ENCODE measurements at places on chromosomes 16 and 17. TPM values are rescaled to one million over a fixed set of nuclear protein-coding genes. Genes with fewer than 3 reads are reported as not detected.

The KRTAP3-2 gene
- not detected for total RNA-seq

DNA sequence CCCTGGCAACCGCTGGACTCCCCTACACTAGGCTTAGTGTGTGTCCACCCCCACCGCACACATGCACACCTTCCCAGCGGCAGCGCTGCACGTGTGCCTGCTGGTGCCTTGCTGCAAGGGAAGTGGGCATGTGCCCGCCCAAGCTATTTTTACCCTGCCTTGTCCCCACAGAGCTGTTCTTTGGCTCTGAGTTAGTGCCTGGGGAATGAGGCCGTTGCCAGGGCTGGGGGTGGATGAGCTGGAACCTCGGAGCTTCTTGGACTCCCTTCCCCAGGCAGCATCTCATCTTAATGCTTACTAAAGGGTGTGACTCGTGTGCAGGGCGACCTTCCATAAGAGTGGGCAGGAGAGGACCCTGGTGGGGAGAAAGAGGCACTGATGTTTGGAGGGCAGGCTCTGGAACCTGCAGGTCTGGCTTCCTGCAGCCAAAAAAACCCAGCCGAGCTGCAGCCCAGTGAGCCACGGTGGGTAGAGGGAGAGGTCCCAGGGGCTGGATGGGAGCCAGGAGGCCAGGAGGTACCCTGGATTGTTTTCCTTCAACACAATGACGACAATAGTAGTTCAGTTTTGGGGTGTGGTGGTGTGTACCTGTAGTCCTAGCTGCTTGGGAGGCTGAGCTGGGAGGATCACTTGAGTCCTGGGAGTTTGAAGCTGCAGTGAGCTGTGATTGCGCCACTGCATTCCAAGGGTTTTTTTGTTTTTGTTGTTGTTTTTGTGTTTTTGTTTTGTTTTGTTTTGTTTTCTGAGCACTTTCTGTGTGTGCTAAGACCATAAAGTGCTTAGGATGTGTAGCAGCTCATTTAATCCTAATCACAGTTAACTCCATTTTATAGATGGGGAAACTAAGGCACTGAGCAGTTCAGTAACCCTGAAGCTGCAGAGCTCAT, 119.1 kb downstream of the RAB11FIP4 start:
- no peak for DNase-seq

DNA sequence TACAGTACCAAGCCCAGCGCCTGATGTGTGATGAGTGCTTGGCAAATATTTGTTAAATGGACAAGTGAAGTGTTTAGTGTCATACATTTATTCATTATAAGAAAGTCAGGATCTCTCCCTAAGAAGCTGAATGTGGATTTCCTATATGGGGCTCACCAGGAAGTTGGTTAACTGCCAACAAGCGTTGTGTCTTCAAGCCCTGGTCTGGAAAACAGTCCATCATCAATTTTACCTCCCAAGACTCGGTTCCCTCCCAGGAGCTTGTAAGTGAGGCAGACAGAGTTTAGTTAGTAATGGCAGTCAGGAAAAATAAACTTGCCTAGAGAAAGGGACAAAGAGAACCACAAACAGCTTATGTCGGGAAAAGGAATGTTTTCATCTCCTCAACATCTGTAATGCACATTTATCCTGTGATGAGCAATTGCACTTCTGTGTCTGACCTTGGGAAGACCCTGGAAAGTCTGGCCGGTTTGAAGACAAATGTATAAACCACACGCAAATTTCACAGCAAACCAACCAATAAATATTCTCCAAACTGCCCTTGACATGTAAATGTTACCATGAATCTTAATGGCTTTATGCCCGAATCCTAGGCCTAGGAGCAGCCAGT, 28.3 kb downstream of the C16orf95 start:
- DNase-seq, result no peak

DNA sequence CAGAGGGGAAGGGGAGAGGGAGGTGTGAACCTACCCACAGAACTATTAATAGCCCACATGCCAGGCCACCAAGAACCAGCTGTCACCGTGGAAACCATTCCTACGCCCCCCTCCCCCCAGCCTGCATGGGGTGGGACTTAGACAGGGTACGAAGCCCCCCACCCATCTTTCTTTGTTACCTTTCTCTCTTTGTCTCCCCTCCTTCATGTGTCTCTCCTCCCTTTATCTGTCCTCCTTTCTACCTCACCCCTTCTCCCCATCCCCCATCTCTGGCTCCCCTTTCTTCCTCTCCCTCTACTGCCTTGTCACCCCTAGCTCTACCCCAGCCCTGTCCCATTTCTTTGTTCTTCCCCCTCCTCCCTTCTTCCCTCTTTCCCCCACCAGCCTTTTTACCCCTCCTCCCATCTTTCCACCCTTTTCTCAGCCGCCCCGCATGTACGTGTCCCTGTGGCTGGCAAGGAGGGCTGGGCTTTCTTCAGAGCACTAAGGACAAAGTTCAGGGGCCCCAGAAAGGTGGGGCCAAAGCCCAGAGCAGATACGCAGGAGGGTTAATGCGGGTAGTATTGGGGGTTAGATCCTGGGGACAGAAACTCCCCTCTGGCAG, 8.0 kb downstream of the THRA start:
- no peak for DNase-seq

The TPSAB1 gene
- 15.6 TPM for total RNA-seq

DNA sequence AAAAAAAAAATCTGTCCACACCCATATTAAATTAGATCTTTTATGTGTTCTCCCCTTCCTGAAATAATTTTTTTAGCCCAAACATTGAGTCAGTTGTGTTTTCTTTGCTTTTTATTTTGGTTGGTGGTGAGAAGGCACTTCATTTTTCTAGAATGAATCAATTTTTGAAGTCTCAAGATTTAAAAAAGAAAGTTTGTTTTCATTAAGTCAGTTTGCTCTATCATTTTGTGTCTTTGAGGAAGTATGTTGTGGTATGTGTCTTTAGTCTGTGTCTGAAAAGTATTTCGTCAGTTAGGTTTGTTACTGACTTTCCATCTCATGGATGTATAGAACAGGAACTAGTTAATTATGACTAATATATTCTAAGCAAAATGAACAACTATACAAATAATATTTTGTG, 3.8 kb downstream of the IGF2BP1 start:
- no peak for DNase-seq

GRCh38 chr16:59878479-59878878, 1144.4 kb upstream of the GOT2 start:
- no peak for DNase-seq

The ERN1 gene
- total RNA-seq, result 11.2 TPM

GRCh38 chr17:1773696-1774181, 11.9 kb downstream of the SERPINF1 start:
- no peak for DNase-seq

- no peak for DNase-seq
Observed at GRCh38 chr16:11121914-11122692, 133.9 kb downstream of the SOCS1 start.

GRCh38 chr17:80759377-80759673, 214.7 kb downstream of the RPTOR start:
- DNase-seq, result no peak

- no peak for DNase-seq
Observed at GRCh38 chr17:29179232-29180033, 765 bp downstream of the MYO18A start.

The MSLN gene
- not detected for total RNA-seq

DNA sequence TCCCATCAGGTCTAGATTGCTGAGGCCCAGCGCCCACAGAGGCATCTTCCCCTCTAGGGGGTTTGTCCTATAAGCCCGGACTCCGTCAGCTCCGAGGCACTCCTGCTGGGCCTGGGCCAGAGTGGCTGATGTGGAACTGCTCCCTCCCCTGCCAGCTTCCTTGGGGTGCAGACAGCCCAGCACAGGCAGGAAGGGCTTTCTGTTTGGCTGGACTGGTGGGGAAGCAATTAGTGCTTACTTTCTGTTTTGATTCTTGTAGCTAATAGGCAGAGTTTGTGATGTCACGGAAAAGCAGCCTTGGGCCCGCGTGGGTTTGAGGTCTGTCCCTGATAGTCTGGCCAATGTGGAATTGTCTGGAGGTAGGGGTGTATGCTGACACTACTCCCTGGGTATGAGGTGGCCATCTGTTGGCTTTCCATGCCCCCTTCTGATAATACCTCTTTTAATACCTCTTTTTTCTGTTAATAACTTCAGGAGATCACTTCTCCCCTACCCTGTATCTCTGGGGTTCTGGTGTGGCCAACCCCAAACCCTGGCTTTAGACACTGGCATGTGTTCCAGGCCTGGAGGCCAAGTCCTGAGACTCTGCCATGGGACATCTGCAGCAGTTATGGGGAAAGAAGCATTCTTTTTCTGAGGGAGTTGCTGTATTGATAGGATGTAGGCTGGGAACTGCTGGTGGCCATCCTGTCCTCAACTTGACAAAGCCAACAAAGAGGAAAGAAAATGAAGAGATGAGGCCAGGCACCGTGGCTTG, 190.9 kb downstream of the RAB11FIP4 start:
- DNase-seq, result no peak

DNA sequence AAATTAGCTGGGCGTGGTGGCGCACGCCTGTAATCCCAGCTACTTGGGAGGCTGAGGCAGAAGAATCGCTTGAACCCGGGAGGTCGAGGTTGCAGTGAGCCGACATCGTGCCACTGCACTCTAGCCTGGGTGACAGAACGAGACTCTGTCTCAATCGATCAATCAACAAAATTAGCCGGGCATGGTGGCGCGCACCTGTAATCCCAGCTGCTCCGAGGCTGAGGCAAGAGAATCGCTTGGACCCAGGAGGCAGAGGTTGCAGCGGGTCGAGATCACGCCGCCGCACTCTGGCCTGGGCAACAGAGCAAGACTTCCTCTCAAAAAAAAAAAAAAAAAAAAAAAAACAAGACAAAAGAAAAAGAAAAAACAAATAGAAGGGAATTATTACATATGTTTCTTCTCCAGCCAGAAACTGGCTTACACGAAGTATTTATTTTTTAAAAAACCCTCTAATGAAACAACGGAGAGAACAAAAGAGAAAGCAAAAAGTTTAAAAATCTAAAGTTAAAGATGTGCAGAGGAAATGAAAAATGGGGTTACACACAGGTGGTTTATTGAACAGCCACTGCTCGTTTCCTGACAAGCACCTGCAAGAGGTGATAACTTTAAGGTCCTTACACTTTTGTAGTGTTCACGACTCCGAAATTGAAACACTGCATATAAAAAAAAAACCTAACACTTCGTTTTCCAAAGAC, 1.4 kb downstream of the SYNRG start:
- no peak for DNase-seq

The AATK gene
- total RNA-seq, result 14.8 TPM

DNA sequence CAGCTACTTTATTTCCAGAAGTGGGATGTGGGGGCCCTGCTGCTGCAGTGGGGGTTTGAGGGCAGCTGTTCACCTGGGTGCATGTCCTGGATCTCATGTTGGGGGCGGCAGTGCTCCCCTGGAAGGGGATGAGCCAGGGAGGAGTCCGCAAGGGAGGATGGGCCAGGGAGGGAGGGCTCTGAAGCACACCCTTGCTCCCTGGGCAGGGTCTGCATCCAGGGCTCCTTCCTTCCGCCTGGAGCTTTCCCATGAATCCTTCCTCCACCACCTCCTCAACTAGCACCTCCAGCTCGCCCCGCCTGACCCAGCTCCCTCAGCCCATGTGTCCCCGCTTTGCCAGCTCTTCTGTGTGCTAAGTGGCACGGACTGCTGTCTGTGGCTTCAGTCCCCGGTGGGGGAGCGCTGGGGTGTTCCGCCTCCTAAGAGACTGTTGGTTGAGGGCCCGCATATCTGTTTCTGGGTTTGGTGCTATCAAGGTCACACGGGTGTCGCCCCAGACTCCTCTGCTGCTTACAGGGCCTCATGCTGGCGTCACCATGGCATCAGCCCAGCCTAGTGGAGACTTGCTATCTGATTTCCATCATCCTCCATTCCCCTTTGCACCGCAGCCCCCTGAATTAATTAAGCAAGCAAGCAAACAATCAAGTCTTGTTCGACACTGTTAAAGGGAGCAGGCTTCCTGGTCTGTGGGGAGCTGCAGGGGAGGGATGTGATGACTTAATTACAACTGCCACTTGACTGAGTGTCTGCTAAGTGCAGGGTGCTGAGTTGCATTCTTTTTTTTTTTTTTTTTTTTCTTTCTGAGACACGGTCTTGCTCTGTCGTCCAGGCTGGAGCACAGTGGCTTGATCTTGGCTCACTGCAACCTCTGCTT, 71.8 kb downstream of the PRKCA start:
- DNase-seq, result no peak

The TEN1 gene
- total RNA-seq, result 11.0 TPM

DNA sequence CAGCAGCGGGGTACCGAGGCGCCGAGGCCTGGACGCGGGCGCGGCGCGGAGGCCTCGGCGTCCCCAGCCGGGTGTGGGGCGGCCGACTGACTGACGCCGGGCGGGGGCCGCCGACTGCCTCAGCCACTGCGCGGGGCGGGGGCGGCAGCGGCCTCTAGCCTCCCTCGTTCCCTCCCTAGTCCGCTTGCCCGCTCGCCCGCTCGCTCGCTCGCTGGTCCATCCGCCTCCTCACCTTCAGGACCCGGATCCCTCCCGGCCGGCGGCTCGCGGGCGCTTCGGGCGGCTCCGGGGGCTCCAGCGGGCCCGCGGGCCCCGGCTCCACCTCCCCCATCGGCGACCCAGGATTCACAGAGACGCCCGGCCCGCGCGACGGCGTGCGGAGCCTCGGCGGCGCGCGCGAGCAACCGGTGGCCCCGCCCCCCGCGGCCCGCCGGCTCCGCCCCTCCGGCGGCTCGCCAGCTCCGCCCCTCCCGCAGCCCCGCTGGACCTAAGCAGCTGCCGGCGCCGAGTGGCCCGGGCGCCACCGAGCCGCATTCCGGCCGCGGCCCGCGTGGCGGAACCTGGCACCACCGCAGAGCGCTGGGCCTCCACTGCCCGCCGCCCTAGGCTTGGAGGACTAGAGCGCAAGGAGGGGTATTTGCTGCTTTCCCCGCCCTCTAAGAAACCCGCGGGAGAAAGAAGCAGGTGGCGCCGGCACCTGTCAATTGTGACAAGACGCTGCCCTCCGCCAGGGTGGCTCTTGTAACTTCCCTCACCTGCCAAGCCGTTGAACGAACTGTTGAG, 773 bp downstream of the PHLPP2 start:
- DNase-seq, result no peak

Data from esophagus muscularis mucosa (tissue), 4 donors.